Caco-2 (cell line): ENCODE measurements at places on chromosomes 3 and 15. TPM values are rescaled to one million over a fixed set of nuclear protein-coding genes. Genes with fewer than 3 reads are reported as not detected.

GRCh38 chr3:166663194-166663593 is 716.9 kb downstream of the ZBBX start:
- no peaks in the 10 kb centered on the region for H3K36me3 ChIP-seq
- DNase-seq, result no peak
- no peak overlapping the region for H3K4me3 ChIP-seq
- no peaks in the 10 kb centered on the region for H3K4me1 ChIP-seq

Gene WNT5A
- 8.8 and 8.9 TPM in 2 replicates for total RNA-seq

Gene HRH1
- 1.3 and 1.6 TPM in 2 replicates for total RNA-seq

DNA sequence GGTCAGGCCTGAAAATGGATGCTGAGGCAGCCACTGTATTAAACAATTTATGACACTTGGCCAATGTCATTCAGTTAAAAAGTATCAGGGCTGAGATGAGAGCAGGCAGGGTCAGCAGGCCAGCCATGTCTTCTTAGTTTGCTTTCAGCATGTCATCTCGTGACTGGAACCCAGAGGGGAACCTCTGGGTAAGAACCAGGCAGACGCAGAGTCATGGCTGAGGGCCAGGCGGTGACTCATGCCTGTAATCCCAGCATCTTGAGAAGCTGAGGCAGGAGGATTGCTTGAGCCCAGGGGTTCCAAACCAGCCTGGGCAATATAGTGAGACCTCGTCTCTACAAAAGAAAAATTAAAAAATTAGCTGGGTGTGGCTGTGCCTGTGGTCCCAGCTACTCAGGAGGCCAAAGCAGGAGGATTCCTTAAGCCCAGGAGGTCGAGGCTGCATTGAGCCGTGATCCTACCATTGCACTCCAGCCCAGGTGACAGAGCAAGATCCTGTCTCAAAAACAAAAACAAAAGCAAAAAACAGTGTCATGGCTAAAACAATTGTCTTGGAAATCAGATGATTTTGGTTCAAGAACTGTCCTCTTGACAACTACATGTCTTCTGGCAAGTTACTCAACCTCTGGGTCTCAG is 11.7 kb downstream of the BCL2L10 start:
- H3K4me1 ChIP-seq, result no peaks in the 10 kb centered on the region
- H3K27me3 ChIP-seq, result no peaks in the 10 kb centered on the region
- H3K36me3 ChIP-seq, result no peaks in the 10 kb centered on the region
- H3K4me3 ChIP-seq, result no peak overlapping the region
- no peak overlapping the region for H3K27ac ChIP-seq
- no peak for DNase-seq

DNA sequence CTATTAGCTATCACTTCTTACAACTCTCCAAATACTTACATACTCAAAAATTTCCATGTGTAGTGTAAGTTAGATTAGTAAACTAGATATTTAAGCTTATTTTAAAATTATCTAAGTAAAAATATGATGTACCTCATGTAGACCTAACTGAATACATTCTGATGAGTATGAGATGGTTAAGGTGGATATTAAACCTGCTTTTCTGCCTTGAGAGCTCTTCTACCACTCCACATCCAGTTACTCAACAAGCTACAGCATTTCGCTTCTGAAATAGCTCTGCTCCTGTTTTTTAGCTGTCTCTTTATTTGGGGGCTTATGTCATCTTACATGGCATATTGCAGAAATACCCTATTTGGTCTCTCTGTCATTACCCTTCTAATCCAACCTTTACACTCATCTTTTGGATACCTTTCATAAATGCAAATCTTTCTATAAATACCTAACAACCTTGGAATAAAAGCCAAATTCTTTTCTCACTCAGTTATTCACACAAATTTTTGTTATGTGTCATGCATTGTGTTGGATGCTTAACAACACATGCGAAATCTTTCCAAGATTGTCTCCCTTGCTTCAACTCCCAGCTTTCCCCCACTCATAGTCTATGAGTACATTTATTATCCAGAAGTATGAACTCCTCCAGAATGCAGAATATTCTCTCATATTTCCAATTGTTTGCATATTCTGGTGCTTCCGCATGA is 92.0 kb downstream of the ALCAM start:
- no peaks in the 10 kb centered on the region for H3K27me3 ChIP-seq
- no peaks in the 10 kb centered on the region for H3K36me3 ChIP-seq
- no peak overlapping the region for H3K4me3 ChIP-seq
- no peak for DNase-seq
- H3K27ac ChIP-seq, result no peak overlapping the region
- H3K4me1 ChIP-seq, result no peaks in the 10 kb centered on the region

- no peak overlapping the region for H3K27ac ChIP-seq
- H3K27me3 ChIP-seq, result no peaks in the 10 kb centered on the region
- DNase-seq, result no peak
- no peak overlapping the region for H3K4me3 ChIP-seq
- peaks cover 25% of the 10 kb centered on the region for H3K4me1 ChIP-seq
Observed at GRCh38 chr15:70687482-70687881, 75.9 kb downstream of the UACA start.

GRCh38 chr3:138253609-138254008 is 66.5 kb downstream of the ARMC8 start:
- 0 out of 2 replicates have a peak, but pooled peaks cover 3% of the 10 kb centered on the region for H3K4me1 ChIP-seq
- no peaks in the 10 kb centered on the region for H3K36me3 ChIP-seq
- no peak overlapping the region for H3K4me3 ChIP-seq

GRCh38 chr3:46604127-46604526 is 8.2 kb upstream of the FAM240A start:
- no peaks in the 10 kb centered on the region for H3K27me3 ChIP-seq
- no peaks in the 10 kb centered on the region for H3K4me1 ChIP-seq
- no peak for DNase-seq
- no peaks in the 10 kb centered on the region for H3K36me3 ChIP-seq
- no peak overlapping the region for H3K4me3 ChIP-seq
- H3K27ac ChIP-seq, result no peak overlapping the region

DNA sequence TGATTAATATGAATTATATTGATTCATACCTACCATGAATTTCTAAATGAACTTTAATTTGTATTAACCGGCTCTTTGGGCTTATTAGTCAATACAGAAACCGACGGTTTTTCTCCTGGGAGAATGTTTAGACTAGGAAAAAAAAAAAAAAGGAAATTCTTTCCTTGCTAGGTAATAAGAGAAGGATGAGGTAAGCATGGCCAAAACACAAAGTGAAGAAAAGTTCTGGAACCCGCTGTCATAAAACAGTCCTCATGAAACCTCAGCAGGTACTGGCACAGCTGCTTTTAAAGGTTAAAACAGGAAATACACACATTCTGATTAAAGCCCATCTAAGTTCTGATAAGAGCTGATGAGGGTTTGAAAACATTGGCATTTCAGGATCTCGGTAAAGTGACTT is 30.8 kb upstream of the PSTPIP1 start:
- no peaks in the 10 kb centered on the region for H3K36me3 ChIP-seq
- DNase-seq, result no peak
- H3K4me1 ChIP-seq, result no peaks in the 10 kb centered on the region
- H3K27ac ChIP-seq, result no peak overlapping the region
- H3K27me3 ChIP-seq, result no peaks in the 10 kb centered on the region
- H3K4me3 ChIP-seq, result no peak overlapping the region

Gene NTRK3
- not detected in 2 replicates for total RNA-seq

GRCh38 chr3:52299879-52300611 is 12.4 kb downstream of the GLYCTK start:
- peaks cover 43% of the 10 kb centered on the region for H3K4me1 ChIP-seq
- DNase-seq, result peak; percentile 81
- H3K4me3 ChIP-seq, result no peak overlapping the region
- H3K27me3 ChIP-seq, result no peaks in the 10 kb centered on the region

DNA sequence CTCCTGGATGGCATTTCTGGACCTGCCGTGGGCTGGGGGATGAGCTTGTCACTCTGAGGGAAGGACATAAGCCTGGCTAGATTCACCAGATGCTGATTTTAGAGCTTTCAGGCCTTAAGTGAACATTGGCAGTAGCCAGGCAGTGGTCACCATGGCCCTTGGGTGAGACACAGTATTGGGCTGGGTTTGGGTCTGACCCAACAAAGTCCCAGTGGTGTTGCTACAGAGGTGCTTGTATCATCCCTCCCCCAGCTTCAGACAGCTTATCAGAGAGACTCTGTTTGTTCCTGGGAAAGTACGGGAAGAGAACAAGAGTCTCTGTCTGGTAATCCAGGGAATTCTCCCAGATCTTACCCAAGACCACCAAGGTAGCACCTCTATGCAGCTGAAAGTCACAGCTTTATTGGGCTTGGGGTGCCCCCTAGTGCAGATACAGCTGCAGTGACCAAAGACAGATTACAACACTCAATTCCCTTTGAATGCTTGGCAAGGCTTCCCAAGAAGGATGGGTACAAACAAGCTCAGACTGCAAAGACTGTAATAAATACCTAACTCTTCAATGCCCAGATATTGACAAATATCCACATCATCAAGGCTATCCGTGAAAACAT is 9.8 kb upstream of the RUVBL1 start:
- DNase-seq, result peak; percentile 63
- H3K4me3 ChIP-seq, result no peak overlapping the region
- H3K4me1 ChIP-seq, result no peaks in the 10 kb centered on the region
- H3K27me3 ChIP-seq, result no peaks in the 10 kb centered on the region

GRCh38 chr15:94723801-94724200 is 492.4 kb downstream of the MCTP2 start:
- no peak overlapping the region for H3K4me3 ChIP-seq
- no peak overlapping the region for H3K27ac ChIP-seq
- no peak for DNase-seq
- H3K36me3 ChIP-seq, result no peaks in the 10 kb centered on the region
- H3K4me1 ChIP-seq, result no peaks in the 10 kb centered on the region

GRCh38 chr3:127768346-127769008 is 53.8 kb downstream of the MGLL start:
- peaks cover 23% of the 10 kb centered on the region for H3K4me1 ChIP-seq
- peak overlapping the region; percentile 75 for H3K27ac ChIP-seq

DNA sequence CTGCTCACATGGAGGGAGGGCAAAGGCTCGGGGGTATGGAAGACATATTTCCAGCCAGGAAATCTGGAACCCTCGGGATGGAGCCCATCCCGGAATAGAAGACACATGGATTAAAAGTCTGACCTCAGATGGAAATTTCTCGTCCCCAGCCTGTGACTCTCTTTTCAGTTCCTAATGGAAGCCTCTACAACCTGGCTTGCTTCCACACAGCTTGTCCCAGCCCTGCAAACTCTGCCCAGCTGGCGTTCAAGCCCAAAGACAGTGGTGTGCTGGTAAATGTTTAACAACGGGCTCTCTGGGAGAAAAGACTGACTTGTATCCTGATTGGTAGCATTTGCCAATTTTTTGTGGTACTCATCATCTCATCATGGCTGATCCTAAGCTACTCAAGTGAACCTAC is 35.6 kb upstream of the TLE3 start:
- no peak overlapping the region for H3K27ac ChIP-seq
- no peaks in the 10 kb centered on the region for H3K27me3 ChIP-seq

- no peak for DNase-seq
- no peaks in the 10 kb centered on the region for H3K4me1 ChIP-seq
- H3K36me3 ChIP-seq, result no peaks in the 10 kb centered on the region
- no peaks in the 10 kb centered on the region for H3K27me3 ChIP-seq
Observed at GRCh38 chr3:72189339-72189738, 404.4 kb upstream of the PROK2 start.

DNA sequence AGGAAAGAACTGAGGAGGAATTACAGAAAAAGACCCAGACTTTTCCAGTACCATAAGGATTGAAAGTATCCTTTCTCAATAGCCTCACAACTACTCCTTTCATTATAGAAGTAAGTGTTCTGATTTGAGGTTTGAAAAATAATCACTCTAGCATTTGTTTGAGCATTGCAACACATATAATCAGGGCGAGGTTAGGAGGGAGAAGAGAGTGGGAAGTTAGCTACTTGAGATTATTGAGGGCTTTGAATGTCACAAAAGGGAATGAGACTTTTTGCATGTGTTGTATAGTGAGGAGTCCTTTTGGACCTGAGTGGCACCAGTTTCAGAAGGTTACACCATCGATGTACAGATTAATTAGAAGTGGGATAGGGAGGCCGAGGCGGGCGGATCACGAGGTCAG is 65.2 kb upstream of the TNIK start:
- peaks cover 19% of the 10 kb centered on the region for H3K4me1 ChIP-seq
- H3K36me3 ChIP-seq, result no peaks in the 10 kb centered on the region
- DNase-seq, result no peak
- H3K4me3 ChIP-seq, result no peak overlapping the region
- H3K27ac ChIP-seq, result peak overlapping the region; percentile 23
- H3K27me3 ChIP-seq, result no peaks in the 10 kb centered on the region
